ENCODE measurements at places on chromosomes 3 and 15.

DNA sequence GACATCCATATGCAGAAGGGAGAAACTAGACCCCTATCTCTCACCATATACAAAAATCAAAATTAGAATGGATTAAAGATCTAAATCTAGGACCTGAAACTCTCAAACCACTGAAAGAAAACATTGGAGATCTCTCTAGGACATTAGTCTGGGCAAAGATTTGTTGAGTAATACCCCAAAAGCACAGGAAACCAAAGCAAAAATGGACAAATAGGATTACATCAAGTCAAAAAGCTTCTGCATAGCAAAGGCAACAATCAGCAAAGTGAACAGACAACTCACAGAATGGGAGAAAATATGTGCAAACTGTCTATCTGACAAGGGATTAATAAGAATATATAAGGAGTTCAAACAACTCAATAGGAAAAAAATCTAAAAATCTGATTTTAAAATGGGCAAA lies 54.8 kb downstream of the MYO9A start:
- DNase-seq, result no peak

GRCh38 chr3:65888980-65889706 lies 149.6 kb downstream of the MAGI1 start:
- no peak for DNase-seq

DNA sequence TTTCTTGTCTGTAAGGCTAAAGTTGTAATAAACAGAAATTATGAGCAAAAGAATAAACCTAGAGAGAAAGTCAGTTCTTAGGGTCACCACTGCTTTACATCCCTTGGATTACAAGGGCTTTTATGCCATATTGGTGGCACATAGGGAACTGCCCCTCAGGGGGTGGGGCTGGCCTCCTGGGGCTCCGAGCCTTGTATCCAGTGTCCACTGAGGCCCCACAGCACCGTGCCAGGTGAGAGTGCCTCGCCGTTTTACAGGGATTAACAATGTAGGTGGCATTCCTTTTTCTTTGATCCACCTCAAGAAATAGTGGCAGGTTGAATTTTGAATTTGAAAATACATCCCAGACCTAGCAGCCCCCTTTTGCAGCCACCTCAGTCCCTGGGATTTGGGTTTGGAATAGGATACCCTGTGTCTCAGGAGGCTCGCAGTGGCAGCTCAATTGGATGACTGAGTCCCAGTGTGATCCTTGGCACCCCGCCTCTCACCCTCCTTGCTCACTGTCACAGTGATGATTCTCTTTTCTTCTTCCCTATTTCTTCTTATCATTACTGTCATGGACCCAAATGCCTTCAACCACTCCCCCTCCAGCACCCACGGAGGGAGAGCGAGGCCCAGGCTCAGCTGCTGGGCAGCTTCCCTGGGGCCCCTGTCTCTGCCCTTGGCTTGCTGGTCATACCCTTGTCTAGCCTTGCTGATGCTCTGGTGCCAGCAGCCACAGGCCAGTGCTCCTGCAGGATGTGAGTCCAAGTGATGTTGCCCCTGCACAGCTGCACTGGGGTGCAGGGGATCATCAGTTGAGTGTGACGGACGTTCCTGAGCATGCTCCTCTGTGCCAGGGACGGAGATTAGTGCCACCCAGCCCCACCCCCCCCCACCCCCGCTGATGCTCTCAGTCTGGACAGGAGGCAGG lies 137.9 kb downstream of the DNAJB8 start:
- no peak for DNase-seq

DNA sequence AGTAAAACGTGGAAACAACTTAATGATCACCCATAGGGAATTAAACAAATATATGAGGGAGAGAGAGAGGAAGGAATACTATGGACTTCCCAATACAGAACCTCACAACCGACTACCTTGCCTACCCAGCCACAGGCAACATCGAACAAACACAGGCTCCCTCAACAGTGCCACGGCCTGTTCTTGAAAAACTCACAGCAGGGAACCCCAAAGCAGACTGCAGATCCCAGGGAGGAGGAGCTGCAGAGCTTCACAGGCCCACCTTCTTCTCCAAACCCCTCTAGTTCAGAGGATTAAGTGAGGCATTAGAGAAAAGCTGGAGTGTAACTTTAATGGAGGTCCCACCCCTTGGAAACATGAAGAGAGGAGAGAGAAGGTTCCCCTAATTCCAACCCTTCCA lies 110.2 kb downstream of the ST8SIA2 start:
- DNase-seq, result no peak

DNA sequence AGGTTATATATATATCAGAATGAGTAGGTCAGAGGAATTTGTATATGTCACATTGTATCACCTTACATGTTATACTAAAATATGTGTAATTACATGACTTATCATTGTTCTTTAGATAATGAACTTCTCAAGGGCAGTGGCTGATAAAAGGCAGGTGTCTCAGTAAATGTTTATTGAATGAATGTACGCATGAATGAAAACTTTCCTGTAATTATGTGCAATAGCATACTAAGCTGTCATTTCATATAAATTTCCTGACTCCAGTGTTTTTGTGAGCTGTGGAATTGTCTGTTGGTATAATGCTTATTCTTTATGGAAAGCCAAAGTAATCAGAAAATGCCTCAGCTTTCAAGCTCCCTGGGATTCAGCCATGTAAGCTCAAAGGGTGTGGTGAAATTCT lies 4.2 kb downstream of the TBC1D23 start:
- no peak for DNase-seq

- DNase-seq, result no peak
Measured at GRCh38 chr3:13235079-13235478, 161.8 kb upstream of the IQSEC1 start.

DNA sequence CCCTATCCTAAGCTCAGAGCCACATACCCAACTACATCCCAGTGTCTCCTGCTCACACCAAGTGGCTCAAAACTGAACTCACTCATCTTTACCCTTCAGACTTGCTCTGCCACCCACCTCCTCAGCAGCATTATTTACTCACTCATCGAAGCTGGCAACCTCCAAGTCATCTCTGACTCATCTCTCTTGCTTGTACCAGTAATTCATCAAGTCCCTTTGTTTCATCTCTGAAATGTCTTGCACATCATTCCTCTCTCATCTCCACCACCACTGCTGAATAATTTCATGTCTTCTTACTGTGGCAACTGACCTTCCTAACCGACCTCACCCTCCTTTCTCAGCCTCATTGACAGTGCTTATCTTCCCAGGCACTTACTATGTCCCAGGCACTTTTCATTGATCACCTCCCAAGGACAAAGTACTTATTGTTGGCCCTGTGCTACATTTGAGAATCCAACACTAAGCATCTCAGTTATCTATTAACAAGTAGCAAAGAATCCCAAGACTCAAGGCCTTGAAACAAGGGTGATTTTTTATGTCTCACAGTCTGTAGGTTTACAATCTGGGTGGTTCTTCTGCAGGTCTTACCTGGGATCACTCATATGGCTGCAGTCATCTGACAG lies 82.0 kb downstream of the MRPL46 start:
- DNase-seq, result peak; percentile 15

- no peak for DNase-seq
Measured at GRCh38 chr3:4849136-4849535, 130.1 kb upstream of the BHLHE40 start.

- no peak for DNase-seq
Measured at GRCh38 chr3:115943579-115943978, 320.3 kb downstream of the GAP43 start.

- DNase-seq, result no peak
Measured at GRCh38 chr3:37530047-37530697, 331.5 kb upstream of the CTDSPL start.

DNA sequence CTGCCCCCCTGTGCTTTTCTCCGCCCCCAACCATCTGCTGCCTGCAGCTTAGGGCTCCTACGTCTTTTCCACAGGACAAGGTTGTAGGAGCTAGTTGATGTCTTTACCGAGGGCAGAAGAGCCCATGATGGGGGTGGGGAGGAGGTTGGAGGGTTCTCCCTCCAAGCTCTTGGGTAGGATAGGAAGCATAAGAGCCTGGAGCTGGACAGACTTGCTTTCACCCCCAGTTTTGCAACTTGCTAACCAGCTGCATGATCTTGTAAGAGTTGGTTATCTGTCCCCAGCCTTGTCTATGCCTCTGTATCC lies 856 bp downstream of the ABCF3 start:
- no peak for DNase-seq

DNA sequence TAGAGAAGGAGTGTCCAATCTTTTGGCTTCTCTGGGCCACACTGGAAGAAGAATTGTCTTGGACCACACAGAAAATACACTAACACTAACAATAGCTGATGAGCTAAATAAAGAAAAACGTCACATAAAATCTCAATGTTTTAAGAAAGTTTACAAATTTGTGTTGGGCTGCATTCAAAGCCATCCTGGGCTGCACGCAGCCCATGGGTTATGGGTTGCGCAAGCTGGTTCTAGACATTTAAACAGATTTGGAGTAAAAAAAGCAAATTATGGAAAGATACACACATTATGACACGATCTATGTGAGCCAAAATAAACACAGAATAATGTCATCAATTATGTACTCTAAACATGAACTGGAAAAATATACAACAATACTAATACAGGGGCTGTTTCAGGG lies 703.3 kb upstream of the LMCD1 start:
- no peak for DNase-seq

DNA sequence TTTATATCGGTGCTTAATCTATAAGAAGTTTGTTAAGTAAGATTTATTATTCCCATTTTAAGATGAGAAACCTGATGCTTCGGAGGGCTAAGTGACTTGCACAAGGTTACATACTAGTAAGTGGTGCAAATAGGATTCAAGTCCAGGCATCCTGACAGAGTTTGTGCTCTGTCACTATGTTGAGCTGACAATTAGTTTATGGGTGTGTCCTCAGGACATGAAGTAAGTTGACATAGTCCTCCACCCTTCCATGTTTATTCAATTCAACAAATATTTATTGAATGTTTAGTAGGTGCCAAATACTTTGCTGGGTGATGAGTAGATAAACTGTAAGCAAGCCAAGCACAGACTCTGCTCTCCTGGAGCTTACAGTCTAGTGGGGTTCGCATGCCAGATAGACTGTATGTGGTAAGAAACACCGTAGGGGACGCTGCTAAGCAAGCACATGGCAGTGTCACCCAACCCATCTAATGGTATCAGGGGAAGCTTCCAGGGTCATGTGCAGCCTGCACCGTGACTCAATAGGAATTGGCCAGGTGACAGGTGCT lies 342.7 kb upstream of the SATB1 start:
- no peak for DNase-seq

DNA sequence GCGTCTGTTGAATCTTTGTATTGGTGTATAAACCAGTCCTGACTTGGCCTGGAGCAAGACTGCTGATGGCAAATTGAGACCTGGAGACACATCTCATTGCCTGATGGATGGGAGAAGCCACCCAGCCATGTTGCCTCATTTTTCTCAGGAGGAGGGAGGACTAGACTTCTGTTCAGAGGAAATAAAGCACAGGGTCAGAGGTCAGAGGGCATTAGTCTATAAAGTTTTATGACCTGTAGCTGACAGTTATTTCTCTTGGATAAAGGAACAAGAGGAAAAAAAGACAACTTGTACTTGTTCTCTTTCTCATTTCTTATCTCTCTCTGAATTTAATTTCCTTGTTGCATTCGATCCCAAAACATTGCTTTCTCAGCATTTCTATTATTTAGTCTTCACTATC lies 775.9 kb downstream of the SQOR start:
- DNase-seq, result no peak

DNA sequence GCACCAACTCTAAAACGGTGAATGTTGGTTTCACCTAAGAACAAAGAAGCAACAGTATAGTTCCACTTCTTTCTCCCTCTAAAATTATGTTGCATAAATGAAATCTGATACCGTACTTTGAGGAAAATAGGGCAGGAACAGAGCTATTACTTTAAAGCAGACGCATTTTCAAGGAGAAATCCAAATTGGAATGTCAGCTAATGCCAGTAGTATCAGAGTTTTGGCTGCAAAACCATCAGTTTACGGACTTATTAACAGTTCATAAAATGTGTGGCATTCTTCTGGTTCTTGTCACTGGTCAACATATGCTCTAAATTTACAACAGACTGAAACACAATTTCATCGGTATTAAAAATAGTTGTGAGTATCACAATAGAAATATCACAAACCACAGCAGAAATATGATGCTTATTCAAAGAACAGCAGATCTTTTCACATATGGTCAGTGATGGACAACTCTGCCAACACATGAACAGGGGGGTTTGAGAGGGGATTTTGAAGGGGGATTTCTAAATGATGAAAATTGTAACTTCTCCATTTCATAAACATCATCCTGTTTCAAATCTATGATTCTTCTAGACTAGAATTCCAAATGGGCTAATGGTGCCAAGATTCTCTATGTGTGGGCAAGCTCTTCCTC lies 38.7 kb upstream of the ROBO2 start:
- DNase-seq, result no peak

DNA sequence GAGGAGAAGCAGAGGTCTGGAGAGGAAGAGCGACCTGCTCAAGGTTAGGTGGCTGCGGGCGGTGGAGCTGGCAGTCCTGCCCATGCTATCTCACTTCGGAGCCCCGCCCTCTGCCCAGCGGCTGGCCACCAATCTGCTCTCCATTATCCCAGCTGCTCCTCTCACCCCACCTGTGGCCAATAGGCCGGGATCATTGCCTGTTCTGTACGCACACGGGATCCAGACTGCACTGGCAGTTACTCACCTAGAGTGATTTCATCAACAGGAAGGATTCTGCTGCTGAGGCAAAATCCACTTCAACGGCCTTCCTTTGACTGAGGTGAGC lies 100.6 kb downstream of the TLE3 start:
- no peak for DNase-seq

- no peak for DNase-seq
Measured at GRCh38 chr3:182729903-182730674, 63.2 kb upstream of the ATP11B start.

- DNase-seq, result no peak
Measured at GRCh38 chr15:81357180-81357686, 16.8 kb downstream of the TMC3 start.

- DNase-seq, result no peak
Measured at GRCh38 chr3:2099028-2099671, 484 bp downstream of the CNTN4 start.

DNA sequence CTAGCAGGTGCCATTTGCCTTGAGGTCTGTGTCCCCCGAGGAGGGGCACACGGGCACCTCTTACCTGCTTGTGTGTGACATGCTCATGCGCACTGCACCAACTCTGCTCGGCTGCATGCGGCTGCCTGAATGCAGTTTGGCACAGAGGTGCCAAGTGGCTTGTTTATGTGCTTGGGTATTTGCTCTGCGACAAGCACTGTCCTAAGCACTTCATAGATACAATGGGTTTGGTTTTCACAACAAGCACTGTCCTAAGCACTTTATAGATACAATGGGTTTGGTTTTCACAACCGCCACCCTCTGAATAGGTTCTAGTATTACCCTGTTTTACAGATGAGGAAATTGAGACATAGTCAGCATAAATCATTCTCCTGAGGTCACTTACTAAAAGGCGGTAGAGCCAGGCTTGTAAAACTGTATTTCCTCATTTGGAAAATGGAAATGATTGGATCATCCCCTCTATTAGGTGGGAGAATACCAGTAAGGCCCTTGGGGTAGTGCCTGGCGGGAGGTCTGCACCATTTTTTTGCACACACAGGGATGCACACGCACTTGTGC lies 487 bp downstream of the ITIH4 start:
- no peak for DNase-seq

Measured in RWPE2 (cell line).